ENCODE measurements at places on chromosomes 2 and 18. TPM values are rescaled to one million over a fixed set of nuclear protein-coding genes. Genes with fewer than 3 reads are reported as not detected.

Gene ZNF804A
- total RNA-seq, result 11.5 TPM

Gene IL1R2
- not detected for total RNA-seq

Gene PROM2
- total RNA-seq, result 0.25 TPM

Gene EHBP1
- total RNA-seq, result 83.9 TPM

Gene CAPN14
- total RNA-seq, result 0.12 TPM

Gene TSPYL6
- total RNA-seq, result not detected

Gene ITGB6
- total RNA-seq, result not detected

Gene PRKAG3
- not detected for total RNA-seq

Gene CRIM1
- 177 TPM for total RNA-seq

Gene MPP4
- 2.0 TPM for total RNA-seq

Gene ASXL2
- 6.9 TPM for total RNA-seq

Gene DUSP19
- 3.7 TPM for total RNA-seq

Gene RNF149
- 89.7 TPM for total RNA-seq

Gene ASXL3
- 0.87 TPM for total RNA-seq

Gene EMILIN1
- total RNA-seq, result 328 TPM

Gene UGT1A4
- total RNA-seq, result not detected

Gene SIX2
- total RNA-seq, result 1.1 TPM

Gene RAB6C
- under 0.01 TPM for total RNA-seq

Gene IL1RN
- total RNA-seq, result not detected

Gene NGEF
- 1.2 TPM for total RNA-seq

Gene PKDCC
- 55.4 TPM for total RNA-seq

Gene GPC1
- total RNA-seq, result 70.9 TPM

Gene OR6B2
- total RNA-seq, result not detected

Gene AFF3
- 3.1 TPM for total RNA-seq

Gene LHCGR
- total RNA-seq, result not detected

Gene CPLX4
- total RNA-seq, result not detected

Gene NPPC
- 1.3 TPM for total RNA-seq

Gene ROCK1
- total RNA-seq, result 51.2 TPM

Gene GKN2
- not detected for total RNA-seq
